ENCODE measurements at places on chromosomes 5 and 9.

GRCh38 chr5:142293486-142293885 is 31.3 kb downstream of the SPRY4 start:
- no peak for DNase-seq

- no peak for DNase-seq
These were observed 282.8 kb upstream of the C9orf72 start for GRCh38 chr9:27856054-27856453.

DNA sequence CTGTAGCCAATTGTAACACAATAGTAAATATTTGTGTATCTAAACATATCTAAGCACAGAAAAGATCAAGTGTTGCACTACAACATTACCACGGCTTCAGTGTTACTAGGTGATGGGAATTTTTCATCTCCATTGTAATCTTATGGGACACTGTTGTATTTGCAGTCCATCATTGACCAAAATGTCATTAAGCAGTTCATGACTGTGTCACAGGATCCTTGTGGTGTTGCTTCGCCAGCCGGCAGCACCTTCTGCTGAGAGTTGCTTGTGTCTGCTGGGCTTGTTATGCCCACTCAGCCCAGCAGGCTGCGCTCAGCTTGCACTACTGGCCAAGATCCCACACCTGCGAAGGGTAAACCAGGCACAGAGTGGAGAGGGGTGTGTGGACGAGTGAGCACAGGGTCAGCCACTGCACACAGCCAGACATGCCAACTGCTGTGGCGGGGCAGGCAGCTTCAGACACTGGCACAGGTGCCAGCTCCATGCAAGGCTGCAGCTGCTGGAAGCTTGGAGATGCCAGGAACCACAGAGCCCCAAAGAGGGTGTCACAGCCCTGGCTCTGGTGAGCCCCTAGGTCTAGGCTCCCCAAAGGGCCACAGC is 273.7 kb downstream of the CETN3 start:
- no peak for DNase-seq

GRCh38 chr9:113873446-113873845 is 2.7 kb upstream of the ZNF618 start:
- DNase-seq: no peak

DNA sequence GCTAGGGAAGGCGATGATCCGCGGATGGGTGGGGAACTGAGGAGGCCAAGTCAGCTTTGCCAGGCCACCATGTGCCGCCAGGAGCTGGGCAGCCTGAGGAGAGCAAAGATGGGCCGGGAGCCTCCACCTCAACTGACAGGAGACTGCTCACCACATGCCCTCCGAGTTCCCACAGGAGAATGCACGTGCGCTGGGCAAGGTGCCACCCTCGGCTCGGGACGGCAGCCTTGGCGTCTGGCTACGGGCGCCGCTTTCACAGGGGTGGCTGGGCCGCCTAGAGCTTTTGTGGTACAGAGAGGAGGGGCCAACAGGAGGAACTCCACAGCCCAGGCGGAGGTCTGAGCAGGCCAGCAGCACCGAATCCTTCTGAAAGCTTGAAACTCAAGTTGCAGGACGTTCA is 5.3 kb upstream of the TBC1D9B start:
- DNase-seq: peak; percentile 47

DNA sequence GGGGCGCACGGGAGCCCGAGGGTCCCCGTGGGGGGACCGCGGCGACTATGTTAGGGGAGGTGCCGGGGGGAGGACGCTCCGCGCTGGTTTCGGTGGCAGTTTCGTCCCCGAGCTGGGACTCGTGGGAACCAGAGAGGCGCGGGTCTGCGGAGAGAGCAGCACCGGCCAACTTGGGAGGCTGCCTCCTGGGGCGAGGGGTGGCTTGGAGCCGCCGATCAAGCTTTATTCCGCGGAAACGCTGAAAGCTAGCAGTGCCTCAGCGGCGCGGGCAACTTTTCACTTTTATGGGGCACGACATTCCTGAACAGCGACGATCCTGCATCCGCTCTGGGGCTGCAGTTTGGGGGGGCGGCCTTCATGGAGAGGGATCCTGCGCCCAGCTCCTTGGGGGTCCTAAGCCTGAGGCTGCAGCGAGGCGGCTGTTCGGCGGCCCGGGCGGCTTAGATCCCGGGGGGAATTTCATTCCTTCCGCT is 369 bp downstream of the OCLN start:
- DNase-seq: no peak

- DNase-seq: no peak
These were observed 80.6 kb upstream of the LRRTM2 start for GRCh38 chr5:138955671-138956295.

DNA sequence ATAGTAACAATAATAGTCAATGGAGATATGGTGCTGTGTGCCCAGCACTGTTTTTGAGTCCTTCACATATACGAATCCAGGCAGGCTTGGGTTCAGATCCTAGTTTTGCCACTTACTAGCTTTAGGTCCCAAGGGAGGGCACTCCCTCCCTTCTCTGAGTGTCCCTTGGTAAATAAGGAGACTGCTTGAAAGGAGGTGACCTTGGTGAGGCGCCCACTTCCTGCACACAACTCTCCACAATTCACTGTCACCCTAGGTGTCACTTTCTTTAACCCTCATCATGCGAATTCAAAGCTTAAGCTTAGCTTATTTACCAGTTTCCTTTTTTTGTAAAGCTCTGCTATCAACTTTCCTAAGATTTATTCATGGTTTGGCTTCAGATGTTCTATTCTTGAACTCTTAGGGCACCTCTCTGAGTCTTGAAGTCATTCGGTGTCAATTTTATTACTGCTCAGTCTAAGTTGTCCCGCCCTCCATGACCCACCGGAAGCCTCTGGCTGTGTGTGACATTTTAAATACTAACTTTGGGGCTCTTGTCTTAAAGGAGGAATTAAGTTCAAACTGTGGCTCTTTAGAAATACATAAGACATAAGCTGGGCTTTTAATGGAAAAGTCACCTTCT is 170.7 kb upstream of the ZNF618 start:
- no peak for DNase-seq

GRCh38 chr5:23389291-23390101 is 117.9 kb upstream of the PRDM9 start:
- peak; percentile 24 for DNase-seq

DNA sequence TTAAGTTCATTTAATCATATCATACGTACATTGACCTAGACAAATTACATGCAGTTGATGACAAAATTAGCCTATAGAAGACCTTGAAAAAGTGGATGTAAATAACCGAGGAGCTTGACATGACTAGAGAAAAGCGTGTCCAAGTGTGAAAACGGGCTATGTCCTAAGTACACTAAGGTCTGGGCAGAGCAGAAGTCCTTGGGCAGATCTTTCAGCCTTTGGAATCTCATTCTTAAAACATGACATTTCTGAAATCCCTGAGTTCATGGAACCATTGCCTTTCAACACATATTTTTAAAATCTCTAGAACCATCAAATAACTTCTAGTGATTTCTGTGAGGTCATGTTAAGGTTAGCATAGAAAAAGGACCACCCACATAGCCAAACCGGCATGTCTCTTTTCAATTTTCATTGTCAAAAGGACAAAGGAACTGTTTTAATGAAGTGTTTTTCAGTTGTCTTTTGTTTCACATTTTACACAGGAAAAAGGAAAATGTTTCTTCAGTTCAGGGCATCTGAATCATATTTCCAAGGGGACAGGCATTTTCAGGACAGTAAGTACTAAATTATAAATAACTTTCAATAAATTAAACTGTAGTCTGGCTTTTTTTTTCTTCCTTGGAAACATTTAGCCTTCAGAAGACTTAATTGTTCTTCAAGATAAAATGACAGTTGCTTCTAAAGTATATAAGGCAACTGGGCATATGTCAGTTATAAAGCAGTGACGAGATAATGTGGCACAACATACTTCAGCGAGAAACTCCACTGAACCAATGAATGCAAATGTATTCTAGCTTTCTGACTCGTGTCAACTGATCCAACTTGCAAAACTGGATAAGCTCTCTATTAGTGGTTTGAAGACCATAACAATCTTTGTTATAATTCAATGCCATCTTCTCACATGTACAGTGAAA is 416.8 kb downstream of the NFIB start:
- DNase-seq: no peak

GRCh38 chr5:118844351-118844750 is 144.0 kb downstream of the DTWD2 start:
- no peak for DNase-seq

DNA sequence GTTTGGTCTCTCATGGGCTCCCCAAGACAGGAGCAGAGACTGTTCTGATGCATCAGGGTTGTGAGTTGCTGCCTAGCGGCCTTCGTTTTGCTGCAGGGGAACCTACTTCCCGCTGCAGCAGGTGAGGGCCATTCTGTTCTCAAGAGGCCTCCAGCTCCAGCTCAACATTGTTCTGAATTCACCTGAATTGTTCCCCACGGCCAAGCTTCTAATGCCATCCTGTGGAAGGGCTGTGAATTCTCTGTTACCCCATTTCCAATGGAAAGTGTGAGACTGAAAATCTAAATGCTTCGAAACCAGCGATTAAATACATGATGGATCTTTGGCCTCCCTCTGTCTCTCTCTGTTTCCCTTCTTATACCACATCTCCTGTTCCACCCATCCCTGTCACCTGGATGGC is 349.1 kb upstream of the DAP start:
- DNase-seq: no peak

DNA sequence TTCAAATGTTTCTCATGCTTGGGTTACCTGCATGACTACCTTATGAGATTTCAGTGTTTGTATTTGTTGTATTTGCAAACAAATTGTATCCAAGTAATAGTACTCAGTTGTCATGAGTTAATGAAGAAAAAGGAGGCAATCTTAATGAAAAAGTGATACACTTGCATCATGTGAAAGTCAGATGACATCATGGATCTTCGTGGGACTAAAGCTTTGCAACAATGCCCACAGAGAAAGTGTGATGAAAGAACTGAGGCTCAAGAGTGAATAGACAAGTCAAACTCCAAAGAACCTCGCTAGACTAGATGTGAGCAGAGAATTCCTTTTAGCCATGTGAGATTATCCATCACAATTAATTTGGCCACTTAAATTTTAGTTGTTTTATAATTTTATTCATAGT is 75.4 kb upstream of the ADRB2 start:
- DNase-seq: no peak

DNA sequence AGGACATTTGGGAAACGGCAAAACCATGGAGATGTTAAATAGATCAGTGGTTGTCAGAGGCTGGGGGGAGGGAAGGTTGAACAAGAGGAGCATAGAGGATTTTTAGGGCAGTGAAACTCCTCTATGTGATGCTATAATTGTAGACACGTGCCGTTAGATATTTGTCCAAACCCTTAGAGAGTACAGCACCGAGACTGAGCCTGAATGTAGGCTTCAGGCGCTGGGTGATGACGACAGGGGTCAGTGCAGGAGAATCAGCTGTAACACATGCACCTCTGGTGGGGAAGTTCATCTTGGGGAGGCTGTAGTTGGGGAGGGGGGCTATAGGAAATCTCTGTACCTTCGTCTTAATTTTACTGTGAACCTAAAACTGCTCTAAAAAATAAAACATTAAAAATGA is 22.2 kb upstream of the CLPTM1L start:
- DNase-seq: no peak

- no peak for DNase-seq
These were observed 313.5 kb downstream of the AGTPBP1 start for GRCh38 chr9:85428230-85428629.

- peak; percentile 14 for DNase-seq
These were observed 608.9 kb downstream of the IRX1 start for GRCh38 chr5:4204276-4205141.

GRCh38 chr9:123453831-123454321 is 97.9 kb downstream of the CRB2 start:
- DNase-seq: peak; percentile 95

- DNase-seq: no peak
These were observed 131.8 kb upstream of the SLC12A2 start for GRCh38 chr5:127951791-127952190.

- no peak for DNase-seq
These were observed 3.2 kb upstream of the ANP32B start for GRCh38 chr9:97979788-97980478.

GRCh38 chr9:93580654-93581380 is 4.4 kb downstream of the PHF2 start:
- no peak for DNase-seq

- DNase-seq: no peak
These were observed 52.5 kb upstream of the PRLR start for GRCh38 chr5:35282810-35283209.

DNA sequence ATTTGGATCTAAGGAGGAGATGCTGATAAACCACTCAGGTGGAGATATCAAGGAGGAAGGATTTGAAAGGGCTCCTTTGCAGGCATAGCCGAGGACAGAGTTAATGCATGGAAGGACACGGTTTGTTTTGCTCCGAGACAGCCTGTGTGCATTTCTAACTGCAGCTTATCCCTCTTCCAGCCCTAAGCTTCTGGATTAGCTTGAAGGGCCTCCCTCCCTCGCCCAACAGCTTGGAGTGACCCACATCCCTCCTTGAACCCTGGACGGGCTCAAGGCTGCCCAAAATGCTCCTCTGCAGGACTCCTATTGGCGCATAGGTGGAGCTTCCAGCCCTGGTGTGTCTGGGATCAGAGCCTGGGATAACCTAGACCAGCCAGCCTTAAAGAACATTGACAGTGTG is 66.7 kb downstream of the PPARGC1B start:
- DNase-seq: no peak

DNA sequence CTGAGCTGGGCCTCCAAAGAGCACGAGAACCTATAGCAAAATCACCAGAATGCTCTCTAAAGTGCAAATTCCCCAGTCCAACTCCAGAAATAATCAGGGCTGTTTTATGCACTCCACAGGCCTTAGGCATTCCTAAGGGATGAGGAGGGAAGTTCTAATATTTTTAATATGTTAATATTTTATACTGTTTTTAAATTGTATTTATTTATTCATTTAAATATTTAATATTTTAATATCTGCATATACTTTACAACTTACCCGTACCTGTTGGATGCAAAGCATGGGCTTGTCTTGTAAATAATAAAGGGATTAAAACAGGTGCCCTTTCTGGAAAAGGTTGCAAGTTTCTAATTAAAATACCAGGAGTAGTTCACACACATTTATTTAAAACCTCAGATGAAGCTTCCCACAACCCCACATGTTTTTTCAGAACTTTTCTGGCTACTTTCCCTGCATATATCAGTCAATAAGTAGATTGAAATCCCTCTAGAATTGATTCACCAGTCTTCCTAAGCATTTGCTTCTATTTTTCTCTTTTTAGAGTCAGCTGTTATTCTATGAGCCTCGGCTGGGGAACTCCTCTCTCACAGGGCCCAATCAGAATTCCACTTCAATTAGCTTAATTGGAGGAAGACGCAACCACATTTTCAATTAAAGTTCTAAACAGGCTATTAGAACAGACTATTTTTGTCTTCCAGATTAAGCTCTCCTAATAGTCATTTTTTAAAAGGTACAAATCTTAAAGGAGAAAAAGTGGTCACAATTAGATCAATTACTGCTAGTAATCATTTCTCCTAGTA is 140.8 kb downstream of the CDH6 start:
- no peak for DNase-seq

All from Ammon's horn (tissue), 1 donor.